AG04449 (cell line): ENCODE measurements at places on chromosomes 12 and 14.

GRCh38 chr12:97616946-97617345 is 154.3 kb downstream of the RMST start:
- no peak for DNase-seq

- DNase-seq: no peak
Measured at GRCh38 chr12:51320695-51321320, 3.2 kb downstream of the BIN2 start.

- DNase-seq: no peak
Measured at GRCh38 chr12:129185855-129186254, 332.6 kb downstream of the GLT1D1 start.

GRCh38 chr12:107704041-107704440 is 18.4 kb downstream of the PWP1 start:
- DNase-seq: no peak

GRCh38 chr12:131771965-131772364 is 56.2 kb upstream of the MMP17 start:
- no peak for DNase-seq

- DNase-seq: no peak
Measured at GRCh38 chr12:65449400-65449799, 170.9 kb downstream of the MSRB3 start.

DNA sequence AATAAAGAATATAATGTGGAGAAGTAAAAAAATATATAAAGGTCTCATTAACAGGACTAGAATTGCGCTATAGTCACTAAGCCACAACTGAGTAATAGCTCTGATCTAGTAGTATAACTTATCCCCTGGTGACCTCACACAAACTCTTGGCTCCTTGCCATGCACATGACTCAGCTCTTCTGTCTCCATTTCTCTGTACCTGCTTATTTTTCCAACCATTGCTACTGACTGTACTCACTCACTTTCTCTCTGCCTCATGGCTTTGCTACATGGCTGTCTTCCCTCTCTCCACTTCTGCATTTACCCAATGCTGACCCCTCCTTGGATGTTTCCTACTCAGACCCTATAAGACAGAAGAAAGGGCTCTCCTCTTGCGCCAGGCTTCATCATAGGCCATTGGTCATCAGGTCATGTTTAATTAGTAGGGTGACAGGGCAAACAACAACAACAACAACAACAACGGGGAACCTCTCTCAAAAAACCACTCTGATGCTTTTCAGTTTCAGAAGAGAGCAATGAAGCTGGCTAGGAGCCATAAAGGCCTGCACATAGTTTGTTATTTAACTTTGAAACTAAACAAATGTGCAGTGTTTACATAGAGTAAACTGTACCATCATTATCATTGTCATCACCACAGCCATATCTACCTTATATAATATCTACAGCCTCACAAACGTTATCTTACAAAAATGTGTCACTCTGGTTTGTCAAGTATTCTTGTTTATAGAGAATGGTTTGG is 25.6 kb upstream of the KRAS start:
- no peak for DNase-seq

DNA sequence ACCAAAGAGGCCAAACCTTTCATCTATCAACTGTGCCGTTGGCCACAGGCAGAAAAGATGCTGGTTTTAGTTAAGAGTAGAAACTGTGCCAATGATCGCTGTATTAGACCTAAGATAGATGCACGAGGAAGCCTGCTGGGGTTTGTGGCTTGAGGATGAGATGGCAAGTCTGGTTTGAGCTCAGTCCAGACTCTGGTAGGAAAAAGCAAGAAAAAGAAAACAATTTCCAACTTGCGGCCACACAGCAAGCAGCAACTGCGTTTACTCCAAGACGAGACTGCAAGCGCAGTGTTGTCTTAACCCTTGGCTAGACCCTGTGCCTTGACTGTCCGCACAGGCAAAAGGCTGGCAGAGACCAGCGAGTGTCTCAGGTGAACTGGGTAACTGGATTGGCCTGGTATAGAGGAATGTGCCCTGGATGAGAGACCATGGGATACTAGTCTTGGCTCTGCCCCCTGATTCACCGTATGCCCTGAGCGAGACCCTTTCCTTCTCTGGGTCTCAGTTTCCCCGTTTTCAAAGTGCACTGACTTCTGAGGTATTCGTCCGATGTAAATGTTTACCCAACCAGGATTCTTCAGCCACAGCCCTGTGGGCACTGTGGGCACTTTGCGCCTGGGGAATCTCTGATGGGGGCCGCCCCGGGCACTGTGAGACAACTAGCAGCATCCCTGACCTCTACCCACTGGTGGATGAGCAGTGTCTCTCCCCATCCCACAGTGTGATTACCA is 113.4 kb downstream of the DICER1 start:
- no peak for DNase-seq

- no peak for DNase-seq
Measured at GRCh38 chr12:32134101-32134888, 27.6 kb downstream of the BICD1 start.

DNA sequence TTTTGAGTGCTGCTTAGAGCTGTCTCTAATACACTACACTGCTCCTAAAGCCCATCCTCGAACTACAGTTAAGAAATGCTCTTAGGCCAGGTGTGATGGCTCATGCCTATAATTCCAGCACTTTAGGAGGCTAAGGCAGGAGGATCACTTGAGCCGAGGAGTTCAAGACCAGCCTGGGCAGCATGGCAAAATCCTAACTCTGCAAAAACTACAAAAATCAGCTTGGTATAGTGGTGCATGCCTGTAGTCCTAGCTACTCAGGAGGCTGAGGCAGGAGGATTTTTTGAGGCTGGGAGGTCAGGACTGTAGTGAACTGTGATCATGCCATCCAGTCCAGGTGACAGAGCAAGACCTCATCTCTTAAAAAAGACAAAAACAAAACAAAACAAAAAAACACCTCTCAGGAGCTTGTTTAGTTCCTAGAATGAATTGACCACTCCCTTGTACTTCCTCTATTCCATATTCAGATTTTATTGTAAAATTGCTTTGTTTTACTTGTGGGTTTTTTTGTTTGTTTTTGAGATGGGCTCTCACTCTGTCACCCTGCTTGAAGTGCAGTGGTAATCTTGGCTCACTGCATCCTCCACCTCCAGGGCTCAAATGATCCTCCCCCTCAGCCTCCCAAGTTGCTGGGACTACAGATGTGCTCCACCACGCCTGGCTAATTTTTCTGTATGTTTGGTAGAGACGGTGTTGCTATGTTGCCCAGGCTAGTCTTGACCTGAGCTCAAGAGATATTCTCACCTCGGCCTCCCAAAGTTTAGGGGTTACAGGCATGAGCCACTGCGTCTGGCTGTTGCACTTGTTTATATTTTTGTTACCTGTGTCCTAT is 13.6 kb downstream of the MDM2 start:
- no peak for DNase-seq

DNA sequence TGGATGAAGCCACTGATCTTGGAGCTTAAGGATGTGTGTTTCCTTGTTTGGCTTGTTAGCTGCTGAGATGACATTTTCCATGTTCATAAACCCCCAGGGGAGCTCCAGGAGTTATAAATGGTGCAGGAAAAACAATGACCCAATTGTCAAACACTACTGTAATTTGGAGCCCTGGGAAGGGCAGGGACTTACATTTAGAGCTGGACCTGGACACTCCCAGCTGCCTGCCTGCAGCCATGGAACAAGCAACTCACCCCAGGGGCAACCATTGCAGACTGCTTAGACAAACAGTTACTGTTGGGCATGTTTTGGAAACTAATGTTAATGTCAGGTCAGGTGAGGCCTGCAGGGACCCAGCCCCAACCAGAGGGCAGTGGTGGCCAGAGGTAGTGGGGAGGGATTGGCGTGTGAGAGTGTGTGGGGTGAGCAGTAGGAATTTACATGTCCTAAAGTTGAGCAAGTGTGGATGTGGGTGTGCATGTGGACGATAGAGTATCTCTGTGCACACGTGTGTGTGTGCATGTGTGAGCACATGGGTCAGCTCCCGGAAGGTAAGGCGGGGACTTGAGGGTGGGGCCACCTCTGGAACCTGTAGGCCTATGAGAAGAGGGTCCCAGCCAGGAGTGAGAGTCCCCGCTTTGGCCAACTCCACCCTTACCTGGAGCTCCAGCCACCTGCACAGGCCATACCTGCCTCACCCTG is 86.4 kb upstream of the NOS1 start:
- DNase-seq: no peak

- DNase-seq: no peak
Measured at GRCh38 chr14:103028772-103029171, 28.6 kb downstream of the CDC42BPB start.

- no peak for DNase-seq
Measured at GRCh38 chr14:38039496-38039895, 168.2 kb upstream of the SSTR1 start.
